ENCODE measurements at places on chromosomes 12 and 14.

DNA sequence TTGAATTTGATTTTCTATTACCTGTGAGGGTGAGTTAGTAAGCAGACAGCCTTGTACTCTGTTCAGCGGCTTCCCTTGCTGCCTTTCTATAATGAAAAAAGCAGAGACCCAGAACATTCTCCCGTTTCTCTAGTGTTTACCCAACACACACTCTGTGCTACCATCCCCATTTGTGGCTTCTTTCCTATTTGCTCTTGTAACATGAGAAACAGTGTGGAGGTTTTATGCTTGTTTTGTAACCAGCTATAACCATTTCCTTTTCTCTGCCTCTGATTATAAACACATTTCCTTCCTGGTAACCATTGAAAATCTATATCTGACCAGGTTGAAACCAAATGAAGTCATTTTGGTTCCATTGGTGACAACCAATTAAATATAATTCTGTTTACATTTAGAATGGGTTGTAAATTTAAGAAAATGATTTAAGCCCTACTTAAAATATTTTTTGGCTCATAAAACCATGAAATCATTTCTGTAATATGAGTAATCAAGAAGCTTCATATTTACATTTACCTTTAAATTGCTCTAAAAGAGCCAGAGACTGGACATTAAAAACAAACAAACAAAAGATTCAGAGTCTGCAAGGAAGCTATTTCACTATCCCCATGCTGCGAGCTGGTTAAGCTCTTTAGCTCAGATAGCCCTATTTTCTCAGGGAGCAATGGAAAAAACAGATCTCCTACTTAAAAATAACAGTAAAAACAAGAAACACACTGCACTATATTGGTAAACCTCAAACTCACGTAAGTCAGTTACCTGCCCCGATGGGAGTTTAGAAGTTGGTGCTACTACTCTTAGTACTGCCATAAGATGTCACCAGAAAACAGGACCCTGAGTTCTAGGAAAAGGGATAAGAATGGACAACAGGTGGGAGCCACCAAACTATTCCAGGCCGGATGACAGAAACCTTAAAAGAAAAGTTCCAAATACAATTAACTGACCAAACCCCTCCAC, 206.5 kb upstream of the EEA1 start:
- no peak for DNase-seq

DNA sequence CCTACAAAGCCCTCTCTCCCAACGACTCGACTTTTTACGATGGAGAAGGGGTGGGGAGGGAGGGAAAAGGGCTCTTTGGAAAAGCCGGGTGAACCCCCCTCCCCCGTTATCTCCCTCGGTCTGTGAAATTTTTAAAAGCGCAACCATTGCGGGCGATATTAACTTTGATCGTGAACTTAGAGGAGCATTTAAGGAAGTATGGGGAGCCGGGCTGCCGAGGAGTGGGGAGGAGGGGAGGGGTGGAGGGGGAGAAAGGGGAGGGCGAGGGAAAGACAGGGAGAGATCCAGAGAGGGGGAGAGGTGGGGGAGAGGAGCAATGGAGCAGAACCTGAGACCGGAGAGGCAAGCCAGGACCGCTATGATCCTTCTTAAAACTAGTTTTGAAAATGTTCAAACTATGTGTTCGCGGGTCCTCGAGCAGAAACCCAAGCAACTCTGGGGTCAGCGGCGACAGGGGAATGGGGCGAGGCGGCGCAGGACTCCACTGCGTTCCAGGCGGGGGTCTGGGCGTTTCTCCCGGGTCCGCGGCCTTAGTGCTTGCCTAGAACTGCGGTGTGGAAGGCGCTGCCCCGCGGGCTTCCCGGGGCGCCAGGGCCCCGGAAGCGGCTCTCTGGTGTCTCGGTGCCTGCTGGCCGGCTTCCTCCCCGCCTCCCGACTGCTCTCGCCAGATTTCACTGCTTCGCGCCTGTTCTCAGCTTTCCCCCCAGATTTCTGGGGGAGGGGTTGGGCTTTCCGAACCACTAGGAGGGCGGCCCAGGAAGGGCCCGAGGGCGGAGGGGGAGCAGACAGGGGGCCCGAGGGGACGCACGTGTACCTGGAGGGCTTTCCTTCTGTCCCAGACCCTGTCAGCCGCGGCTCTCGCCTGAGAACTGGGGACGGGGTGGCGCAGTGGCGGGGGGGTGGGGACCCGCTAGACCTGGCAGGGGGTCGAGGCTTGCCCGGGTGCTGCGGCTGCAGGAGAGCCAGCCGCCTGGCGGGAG, at the start of gene HOTAIR:
TSS of gene HOTAIR (minus strand) at position 871 of the 980 bp plus-strand sequence.
- DNase-seq, result no peak

- DNase-seq, result no peak
Observed at GRCh38 chr12:78891646-78892353, 27.2 kb downstream of the SYT1 start.

- DNase-seq, result no peak
Observed at GRCh38 chr12:52202361-52203078, 10.7 kb upstream of the KRT80 start.

DNA sequence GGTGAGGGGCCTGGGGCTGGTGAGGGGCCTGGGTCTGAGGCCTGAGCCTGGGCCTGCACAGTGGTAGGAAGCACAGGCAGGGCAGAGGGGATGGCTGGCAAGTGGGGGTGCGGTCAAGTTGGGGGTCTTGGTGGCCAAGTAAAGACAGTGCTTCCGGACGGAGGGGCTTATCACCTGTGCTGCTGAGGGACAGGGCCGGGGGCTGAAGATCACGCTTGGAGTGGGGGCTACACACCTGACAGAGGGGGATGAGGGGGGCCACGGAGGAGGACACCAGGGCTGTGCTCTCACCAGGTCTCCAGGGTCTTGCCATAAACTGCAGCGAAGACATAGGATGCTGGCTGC, 12.2 kb downstream of the TEDC1 start:
- DNase-seq, result no peak

GRCh38 chr12:60070552-60070951, 474.7 kb downstream of the SLC16A7 start:
- no peak for DNase-seq

DNA sequence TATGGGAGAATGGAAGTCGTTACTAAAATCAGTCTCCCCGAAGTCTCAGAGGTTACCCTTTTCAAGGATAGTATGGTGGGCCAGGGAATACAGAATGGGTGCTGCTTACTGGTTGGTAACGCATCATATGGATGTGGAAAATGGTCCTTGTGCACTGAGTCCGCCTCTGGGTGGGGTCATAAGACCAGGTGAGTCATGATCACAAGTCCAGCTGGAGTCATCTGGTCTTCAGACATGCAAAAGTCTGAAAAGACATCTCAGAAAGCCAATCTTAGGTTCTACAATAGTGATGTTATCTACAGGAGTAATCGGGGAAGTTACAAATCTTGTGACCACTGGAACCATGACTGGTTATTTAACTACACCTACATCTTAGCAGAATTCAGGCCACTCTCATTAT, 71.9 kb upstream of the TCL1B start:
- no peak for DNase-seq

DNA sequence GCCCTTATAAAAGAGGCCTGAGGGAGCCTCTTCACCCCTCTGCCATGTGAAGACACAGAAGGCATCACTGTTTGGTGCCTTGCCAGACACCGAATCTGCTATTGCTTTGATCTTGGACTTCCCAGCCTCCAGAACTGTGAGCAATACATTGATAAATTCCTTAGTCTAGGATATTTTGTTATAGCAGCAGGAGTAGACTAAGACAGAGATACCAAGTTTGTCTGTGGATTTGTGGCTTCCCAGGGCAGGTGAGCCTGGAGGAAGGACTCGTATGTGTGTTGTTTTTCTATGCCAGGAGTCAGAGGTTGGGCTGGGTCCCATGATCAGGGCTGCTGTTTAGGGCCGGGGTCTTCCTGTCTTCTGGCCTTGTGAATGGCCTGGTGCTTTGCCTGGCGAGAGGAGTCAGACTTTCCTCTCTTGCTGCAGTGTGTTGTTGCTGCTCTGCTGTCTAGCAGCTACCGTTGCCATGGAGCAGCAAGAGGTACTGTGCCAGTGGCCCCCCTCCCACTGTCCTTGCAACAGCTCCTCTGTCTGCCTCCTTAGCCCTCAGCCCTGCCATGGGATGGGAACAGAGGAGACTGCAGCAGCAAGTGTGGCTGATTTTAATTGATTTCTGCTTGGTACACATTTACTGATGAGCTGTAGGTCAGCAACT, 111.2 kb downstream of the CHST11 start:
- DNase-seq, result no peak

DNA sequence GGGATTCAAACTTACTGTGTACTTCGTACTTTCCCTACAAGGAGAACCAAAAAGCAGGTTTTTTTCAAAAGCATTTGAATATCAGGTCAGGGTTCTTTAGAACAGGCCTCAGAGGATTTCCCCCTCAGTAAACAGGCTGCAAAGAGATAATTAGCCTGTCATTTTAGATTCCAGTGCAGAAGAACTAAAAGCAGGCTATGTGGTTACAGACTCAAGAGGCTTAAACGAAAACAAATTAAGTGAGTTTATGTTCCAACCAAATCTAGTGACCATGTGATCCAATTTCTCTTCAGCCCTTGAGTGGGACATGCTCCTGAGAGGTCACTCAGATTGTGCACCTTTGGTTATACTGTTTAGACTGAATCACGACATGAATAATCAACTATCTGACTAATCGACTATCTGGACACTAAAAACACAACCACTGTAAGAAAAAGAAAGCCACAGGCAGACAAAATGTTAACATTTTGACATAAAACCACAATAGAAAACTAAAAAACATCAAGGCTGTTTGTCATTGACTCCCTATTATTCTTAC, 4.5 kb downstream of the TMED8 start:
- no peak for DNase-seq

DNA sequence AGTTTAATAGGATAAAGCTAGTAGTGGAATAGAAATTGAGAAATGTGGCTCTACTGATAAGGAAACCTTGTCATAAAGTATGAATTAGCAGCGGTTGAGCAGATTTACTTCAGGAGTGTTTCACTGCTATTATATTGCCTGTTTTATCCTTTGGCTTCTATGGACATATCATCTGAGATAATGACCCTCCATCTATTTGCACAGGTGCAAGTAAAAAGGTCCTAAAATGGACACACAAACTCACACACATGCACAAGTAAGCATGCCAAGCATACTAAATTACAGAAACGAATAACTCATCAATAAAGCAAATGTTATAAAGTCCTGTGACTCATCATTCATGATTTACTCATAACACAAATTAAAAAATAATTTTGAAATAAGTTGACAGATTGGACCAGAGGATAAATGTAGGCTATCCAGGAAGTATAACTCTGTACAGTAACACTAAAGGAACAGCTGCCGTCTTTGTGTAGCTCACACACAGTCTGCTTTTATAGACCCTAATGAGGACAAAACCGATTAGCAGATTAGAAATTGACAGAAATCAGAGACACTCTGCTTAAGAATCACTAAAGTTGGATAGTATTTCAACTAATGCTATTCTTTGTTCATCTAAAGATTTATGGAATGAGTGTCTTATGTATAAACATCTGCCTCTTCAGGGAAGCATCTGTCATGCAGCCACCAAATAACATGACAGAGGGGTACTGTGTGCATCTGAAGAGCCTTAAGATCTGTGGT, 73.9 kb downstream of the SYT1 start:
- no peak for DNase-seq

DNA sequence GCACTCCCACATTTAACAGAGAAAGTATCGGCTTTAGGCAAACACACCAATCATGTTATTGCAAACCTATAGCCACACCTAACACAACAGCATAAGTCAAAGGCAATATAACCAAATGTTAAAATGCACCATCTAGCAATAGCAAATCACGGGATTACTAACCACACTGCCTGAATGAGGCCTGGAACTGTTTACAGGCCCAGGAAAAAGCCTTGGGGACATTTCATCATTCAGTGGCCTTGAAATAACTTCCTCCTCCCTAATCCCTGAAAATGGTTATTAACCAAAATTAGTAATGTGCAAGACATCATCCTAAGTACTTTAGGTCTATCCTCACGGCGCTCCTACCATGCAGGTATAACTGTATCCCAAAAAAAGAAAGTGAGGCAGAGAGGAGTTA, 2.3 kb downstream of the GALC start:
- DNase-seq, result no peak
